Hippocampal formation (tissue), 2 donors: ENCODE measurements at places on chromosomes 13 and 19.

GRCh38 chr13:102401265-102401664, 583 bp downstream of the FGF14 start:
- no peak for DNase-seq

DNA sequence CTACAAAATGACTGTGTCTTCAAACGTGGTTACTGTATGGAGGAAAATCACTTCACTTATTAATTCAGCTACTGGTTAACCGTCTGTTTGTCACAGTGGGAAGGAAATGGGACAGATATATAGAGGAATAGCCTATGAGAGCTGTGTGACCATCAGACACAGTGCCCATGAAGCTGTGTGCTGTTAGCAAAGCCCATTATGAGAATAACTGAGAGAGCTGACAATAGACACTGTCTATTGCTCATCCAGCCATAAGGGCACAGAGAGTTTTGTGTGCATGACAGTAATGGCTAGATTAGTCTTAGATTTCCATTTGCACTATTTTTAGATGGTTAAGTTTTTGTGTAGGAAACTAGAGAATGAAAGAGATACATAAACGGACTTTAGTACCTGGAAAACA, 64.1 kb upstream of the POSTN start:
- no peak for DNase-seq

GRCh38 chr13:51806566-51806965, 2.6 kb upstream of the DHRS12 start:
- no peak for DNase-seq

DNA sequence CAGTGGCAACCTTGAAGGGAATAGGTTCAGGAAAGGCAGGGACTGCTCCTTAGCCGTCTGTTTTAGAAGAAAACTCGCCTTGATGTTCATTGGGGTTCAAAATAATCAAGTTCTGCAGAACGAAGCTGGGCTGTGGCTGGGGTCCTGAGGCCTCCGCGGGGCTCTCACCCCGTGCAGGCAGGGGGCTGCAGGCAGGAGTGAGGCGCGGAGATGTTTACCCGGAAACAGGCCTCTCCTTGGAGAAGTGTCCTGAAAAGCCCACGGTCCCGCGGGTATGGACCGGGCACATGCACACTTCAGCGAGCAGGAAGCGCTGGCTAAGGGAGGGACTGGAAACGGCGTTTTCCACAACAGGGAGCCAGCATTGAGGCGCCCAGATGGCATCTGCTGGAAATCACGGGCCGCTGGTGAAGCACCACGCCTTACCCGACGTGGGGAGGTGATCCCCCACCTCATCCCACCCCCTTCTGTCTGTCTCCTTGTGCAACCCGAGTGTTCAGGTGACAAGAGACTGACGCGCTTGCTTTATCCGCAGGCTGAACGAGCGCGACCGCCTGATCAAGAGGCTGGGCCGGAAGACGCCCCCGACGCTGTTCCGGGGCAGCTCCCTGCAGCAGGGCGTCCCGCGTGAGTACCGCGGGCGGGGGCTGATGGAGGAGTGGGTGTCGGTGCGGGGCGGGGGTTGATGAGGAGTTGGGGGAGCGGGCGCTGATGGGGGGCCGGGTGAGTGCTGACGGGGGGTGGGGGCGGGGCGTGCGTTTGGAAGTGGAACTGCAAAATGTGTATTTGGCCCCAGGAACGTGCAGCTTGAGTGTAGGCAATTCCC, 39.6 kb downstream of the SHISA2 start:
- DNase-seq, result no peak

DNA sequence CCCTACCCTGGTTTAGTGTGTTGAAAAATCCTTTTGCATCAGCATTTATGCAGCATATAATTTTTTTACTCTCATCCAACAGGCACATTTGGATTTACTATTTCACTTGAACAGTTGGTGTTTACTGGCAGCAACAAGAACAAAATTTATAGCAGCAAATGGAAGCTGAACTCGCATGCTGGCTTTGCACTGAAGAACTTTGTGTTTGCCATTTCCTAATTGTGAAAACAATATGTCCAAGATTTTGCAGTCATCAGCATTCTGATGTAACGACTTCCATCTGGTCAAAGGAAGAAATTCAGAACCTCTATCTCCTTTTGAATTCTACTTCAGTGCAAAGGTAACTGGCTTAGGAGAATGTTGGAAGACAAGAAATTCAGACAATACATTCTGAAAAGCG, 131.0 kb downstream of the DLEU7 start:
- peak; percentile 30 for DNase-seq

GRCh38 chr13:29718694-29719093, 123.2 kb upstream of the SLC7A1 start:
- DNase-seq, result no peak

DNA sequence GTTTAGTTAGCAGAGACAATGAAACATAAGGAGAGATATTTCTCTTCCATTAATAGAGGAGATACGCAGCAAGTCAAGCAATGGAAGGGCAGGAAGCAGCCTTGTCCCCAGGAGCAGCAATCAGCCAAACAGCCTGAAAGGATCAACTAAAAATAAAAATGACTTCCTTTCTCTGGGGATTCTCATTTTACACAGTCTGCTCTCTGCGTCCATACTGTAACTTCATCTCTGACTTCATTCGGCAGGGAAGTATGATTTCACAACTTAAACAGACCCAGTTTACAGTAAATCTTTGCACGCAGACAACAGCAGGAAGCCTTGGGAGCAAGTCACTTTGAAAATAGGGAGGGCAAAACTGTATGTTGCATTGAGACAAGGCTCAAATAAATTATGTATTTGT, 826.7 kb downstream of the DIAPH3 start:
- no peak for DNase-seq

DNA sequence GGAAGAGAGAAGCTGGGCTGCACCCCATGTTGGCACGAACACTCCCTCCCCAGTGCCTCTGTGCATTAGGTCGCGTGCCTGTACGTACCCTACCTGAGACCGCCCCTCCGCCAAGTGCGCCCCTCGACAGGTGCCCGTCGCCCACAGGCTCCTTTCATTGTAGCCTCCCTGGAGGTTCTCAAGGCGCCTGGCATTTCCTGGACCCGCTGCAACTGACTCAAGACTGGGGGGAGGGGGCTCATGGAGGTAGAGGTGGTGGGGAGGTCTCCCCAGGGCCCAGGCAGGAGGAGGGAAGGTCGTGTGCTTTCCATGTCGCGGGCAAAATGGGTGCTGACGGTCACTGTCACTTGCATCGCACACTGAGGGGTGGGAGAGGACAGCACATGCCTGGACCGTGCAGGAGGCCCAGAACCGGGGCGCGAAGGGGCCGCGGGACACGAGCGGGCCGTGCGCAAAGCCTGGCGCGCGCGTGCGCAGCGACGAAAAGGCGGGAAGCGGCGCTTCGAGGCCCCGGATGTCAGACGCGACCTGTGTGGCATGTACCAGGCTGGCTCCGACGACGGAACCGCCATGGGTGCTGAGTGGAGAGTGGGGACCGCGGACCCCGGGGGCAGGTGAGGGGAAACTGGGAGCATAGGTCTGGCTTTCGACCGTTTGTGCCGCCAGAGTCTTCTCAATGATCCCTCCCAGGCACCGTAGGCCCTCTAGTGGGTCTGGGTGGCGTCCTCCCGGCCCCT, 16.5 kb downstream of the NFIX start:
- no peak for DNase-seq

DNA sequence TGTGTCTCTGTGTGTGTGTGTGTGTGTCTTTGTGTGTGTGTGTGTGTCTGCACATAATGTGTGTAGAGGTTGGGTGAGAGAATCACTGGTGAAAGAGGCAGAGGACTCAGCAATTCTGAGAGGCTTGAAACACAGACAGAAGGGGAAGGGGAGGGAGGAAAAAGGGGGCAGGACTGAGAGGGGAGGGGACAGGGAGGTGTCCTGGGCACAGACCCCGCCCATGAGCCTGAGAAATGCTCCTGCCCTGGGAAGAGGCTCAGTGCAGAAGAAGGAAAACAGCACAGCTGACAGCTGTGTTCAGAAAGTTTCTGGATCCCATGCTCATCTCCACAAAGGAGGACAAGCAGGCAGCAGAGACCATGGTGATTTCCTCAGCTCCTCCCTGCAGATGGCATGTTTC, 59.1 kb upstream of the CEACAM8 start:
- DNase-seq, result no peak

DNA sequence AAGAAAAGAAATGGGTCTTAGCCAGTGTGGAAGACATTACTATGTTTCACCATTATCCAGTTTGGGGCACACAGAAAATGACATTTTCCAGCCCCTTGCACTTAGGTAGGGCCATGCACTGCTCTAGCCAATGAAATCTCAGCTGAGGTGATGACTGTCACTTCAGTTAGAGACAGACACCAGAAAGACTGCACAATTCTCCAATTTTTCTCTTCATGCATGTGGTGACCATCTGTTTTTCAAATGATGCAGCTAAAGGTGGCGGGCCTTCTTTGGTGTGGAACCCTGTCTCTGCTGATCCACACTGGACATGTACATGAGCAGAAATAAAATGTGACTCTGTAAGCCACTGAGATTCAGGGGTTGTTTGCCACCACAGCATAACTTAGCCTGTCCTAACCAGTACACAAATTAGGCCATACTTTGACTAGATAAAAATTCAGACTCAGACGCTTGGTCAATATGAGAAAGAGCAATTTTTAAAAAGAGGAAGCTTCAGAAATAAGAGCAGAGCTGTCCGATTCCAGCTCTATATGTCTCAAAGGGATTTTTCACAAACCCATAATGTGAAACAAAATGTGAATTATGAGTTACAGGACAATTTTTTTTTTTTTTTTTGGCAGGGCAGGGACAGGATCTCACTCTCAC, 6.7 kb downstream of the ZNF565 start:
- no peak for DNase-seq

DNA sequence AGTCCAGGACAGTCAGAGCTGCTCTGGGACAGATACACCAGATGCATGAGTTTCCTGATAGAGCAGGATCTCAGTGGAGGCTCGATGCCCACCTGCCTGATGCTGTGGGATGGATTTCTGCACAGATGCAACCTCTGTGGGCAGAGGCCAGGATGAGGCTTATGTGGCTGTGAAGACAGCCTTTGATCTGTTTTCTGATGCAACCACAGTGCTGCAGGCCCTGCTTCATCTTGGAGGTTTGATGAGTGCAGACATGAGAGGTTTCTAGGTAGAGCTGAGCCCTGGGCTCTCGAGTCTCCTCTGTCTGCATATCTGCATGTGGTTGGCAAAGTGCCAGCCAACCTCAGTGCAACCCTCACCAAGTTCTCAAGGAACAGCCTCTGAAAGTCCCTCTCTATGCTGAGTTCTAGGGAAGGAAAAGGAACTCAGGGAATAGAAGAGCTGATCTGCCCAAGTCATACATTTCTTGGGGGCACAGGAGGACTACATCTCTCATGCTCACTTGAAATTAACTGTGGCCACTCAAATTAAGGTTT, 23.1 kb upstream of the TSHZ3 start:
- no peak for DNase-seq

- DNase-seq, result no peak
These were observed 653.0 kb upstream of the GPC6 start for GRCh38 chr13:92573467-92574057.

- no peak for DNase-seq
These were observed 857 bp upstream of the MAP2K7 start for GRCh38 chr19:7902796-7903243.

GRCh38 chr13:86810361-86810760, 860.8 kb upstream of the SLITRK5 start:
- no peak for DNase-seq

- DNase-seq, result no peak
These were observed 1886.1 kb downstream of the PCDH9 start for GRCh38 chr13:65343898-65344663.

- DNase-seq, result no peak
These were observed 45.5 kb downstream of the COL4A1 start for GRCh38 chr13:110261166-110262081.

- DNase-seq, result no peak
These were observed 97.5 kb downstream of the RGCC start for GRCh38 chr13:41554626-41555386.

- DNase-seq, result no peak
These were observed 6.6 kb upstream of the WDFY2 start for GRCh38 chr13:51577690-51578089.

DNA sequence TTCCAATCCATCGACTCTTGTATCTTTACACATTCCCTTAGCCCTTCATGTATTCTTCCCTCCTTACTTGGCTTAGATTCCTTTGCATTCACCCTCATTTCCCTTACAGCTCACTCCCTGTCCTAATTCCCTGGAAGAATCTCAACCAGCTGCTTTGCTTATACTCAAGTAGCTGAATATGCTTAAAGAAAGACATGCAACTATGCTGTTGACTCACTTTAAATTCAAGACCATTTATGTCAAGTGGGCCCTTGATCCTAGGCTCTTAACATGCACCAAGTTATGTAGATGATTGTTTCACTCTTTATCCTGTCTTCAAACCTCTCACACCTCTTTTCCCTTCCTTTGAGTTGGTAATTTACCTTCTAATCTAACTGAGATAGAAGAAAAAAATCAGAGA, 7.4 kb downstream of the CCDC122 start:
- DNase-seq, result no peak

GRCh38 chr13:33218020-33218419, 67.5 kb downstream of the STARD13 start:
- DNase-seq, result no peak

DNA sequence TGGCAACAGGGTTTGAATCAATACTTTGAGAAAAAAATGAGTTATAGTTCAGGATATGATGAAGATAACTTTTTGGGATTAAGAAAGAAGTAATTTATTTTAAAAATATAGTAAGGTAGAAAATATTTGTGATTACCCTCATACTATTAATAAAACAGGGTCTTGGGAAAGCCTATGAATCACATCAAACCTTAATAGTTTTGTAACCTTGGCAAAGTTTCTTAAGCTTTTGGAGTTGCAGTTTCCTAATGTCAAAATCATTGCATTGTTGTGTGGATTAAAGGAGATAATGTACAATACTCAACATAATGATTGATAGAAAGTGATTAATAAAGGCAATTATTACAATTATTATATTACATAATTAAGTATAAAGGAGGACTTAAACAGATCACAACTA, 149.0 kb downstream of the LMO7 start:
- no peak for DNase-seq

GRCh38 chr13:40024204-40024966, 368.9 kb downstream of the COG6 start:
- DNase-seq, result no peak

DNA sequence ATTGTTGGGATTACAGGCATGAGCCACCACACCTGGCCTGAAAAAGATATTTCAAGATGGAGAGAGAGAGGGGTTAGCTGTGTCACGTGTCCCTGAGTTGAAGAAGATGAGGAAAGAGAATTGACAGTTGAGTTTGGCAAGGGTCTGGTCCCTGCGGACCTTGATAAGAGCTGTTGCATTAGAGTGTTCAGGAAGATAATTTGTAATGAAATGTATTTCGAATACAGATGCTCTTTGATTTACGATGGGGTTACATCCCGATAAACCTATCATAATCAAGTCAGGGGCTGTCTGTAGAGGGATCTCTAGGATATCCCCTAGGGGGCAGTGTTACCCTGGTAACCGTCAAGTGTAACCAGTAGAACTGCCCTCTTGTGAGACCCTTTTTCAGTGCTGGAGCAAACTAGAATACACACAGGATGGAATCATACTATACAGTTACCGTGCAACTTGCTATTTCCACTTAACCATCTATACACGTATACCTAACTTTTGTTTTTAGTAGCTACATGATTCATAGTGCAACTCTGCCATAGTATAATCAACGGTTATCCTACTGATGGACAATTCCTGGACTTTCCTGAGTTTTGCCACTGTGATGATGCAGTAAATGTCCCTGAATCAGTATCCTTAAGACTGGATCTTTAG, 1.5 kb upstream of the ELOF1 start:
- DNase-seq, result peak; percentile 9

- peak; percentile 95 for DNase-seq
These were observed 15.8 kb upstream of the ZNF43 start for GRCh38 chr19:21851596-21852345.

- DNase-seq, result no peak
These were observed 2.3 kb downstream of the UPF1 start for GRCh38 chr19:18833849-18834643.

GRCh38 chr13:102399791-102400674, 1.8 kb downstream of the FGF14 start:
- DNase-seq, result no peak
